KG1 (cell line): ENCODE measurements at places on chromosomes 1 and 21.
A peak's percentile ranks its signal among the peaks of the same experiment; 100 is the strongest.

GRCh38 chr1:43653339-43653738 lies 3.4 kb downstream of the KDM4A start:
- no peak for DNase-seq

- no peak for DNase-seq
These were observed 17.6 kb upstream of the SFPQ start for GRCh38 chr1:35210321-35211119.

- no peak for DNase-seq
These were observed 157.8 kb downstream of the RERE start for GRCh38 chr1:8659593-8659992.

GRCh38 chr21:39065917-39066316 lies 117.3 kb downstream of the PSMG1 start:
- no peak for DNase-seq

GRCh38 chr1:241606544-241606943 lies 33.6 kb downstream of the CHML start:
- no peak for DNase-seq

DNA sequence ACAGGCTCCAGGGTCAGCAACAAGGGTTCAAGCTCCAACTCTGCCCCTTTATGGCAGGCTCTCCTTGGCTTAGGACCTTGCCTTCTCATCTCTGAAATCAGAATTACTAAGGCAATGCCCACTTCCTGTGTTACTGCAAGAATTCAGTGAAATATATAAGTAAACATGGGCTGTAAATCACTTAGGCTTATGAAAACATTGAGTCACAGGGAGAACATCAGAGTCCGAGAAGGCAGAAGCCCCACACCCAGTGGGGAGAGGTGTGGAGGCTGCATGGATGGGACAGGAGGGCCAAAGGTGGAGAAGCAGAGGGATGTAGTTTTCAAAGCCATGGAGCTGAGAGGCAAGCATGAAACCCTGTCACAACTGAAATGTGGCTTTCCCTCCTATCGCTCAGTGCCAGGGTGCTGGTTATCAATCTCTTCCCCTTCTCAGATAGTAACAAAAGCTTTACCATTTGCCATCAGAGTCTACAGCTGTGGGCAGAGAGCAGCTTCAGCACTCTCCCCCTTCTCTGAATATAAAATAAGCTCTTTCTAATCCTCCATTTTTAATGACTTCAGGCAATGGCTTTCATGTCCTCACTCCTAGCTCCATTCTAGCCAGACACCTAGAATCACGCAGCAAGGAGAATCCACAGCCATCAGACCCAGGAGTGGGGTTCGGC lies 3.4 kb downstream of the RGS8 start:
- DNase-seq = no peak

DNA sequence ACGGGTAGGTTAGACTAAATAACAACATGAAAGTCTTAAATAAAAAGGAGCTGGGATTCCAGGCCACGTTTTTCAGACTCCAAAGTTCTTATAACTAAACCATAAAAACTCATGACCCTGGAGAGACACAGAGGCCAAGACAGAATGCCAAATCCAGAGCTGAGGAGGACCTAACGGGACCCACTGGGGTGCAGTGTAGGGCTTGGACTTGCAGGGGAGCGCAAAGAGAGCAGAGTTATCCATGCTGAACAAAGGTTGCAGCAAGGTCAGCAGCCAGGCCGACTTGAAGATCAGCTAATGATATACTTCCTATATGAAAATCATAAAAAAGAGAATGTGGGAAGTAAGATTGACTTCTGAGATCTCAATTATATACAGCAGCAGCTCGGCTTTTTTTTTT lies 237.1 kb downstream of the TM2D1 start:
- no peak for DNase-seq

DNA sequence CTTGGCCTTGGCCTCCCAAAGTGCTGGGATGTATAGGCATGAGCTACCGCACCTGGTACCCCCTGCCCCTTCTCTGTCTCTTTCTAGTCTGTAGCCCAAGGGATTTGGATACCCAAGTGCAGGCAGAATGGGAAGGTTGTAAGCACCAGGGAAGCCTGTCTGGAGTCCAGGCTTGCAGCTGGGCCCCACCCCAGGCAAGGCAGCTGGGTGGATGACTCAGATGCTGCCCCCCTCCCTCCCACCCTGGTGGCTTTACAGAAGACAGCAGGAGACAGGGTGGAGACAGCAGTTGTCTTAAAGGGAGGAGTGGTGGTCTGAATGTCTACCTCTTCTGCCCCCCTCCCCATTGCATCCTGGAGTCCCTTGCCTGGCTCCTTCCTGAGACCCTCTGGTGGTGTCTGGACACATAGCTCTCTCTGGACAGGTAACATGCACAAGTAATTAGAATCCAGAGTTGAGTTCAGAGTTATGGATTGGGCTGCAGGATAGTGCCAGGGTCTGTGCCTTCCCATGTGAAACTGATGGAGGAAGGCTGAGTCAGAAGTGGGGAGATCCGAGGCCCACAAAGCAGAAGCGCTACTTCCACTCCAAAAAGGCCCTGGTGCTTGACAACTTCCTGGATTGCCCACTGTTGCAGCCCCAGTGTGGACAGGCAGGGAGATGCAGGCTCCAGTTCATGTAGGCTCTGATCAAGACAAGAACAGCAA lies 5.1 kb downstream of the LMNA start:
- no peak for DNase-seq

DNA sequence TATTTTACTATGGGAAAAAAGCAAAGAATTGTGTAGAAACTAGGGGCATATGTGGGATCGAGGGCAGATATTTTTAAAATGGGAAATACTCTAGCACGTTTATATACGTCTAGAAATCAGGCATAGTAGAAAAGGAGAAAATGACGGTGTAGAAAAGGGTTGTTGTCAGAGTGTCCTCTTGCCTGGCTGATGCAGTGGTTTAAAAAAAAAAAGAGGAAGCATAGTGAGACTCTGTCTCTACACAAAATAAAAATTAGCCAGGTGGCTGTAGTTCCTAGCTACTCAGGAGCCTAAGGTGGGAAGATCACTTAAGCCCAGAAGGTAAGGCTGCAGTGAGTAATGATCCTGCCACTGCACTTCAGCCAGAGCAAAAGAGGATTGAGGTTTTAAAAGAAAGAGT lies 64.7 kb upstream of the LRRC7 start:
- DNase-seq = no peak

DNA sequence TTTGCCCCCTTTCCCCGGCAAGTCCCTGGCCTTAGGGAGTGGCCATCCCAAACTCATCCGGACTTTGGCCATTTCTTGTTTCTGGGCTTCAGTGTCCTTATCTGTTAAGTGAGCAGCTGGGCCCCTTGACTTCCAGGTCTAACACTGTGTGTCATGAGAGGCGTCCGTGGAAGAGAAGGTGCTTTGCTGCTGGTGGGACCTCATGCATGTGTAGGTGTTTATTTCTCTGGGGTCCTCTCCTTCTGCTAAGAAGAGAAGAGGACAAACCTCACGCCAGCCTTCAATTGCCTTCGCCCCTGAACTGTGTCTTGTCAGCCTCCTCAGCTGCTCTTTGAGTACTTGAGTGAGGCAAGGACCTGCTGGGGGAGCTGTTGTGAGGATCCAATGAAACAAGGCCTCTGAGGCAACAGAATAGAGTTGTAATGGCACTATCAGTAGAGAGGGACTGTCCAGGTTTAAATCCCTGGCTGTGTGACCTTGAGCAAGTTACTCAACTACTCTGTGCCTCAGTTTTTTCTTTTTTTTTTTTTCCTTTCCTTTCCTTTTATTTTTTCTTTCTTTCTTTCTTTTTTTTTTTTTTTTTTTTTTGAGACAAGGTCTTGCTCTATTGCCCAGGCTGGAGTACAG lies 72.5 kb downstream of the RUNX3 start:
- no peak for DNase-seq

GRCh38 chr1:182795563-182796228 lies 6.1 kb downstream of the NPL start:
- no peak for DNase-seq

- peak; percentile 6 for DNase-seq
These were observed at the start of gene MX1 for GRCh38 chr21:41425954-41426675. Gene MX1, plus strand, starts transcription at chr21:41426239. Its CDS starts 5,832 bp downstream, at chr21:41432071.

DNA sequence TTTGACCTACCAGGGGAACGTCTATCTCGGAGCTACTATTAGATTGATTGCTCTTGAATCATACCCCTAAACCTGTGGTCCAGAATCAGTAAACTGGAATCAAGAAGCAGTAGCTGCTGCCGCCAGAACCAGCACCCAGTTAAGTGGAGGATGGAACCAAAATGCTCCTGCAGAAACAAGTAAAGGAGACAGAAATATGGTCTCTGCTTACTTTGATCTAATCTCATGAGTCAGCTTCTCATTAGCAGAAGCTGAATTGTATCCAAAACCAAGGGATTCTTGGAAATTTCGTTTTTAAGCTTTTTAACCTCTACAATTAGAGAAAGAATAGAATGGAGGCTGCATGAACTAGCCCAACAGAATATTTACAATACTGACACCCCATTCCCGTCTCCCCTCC lies 42.6 kb upstream of the PIGV start:
- DNase-seq = no peak
